ENCODE measurements at places on chromosomes 16 and 17.

GRCh38 chr17:43698678-43699437 is 37.1 kb upstream of the MEOX1 start:
- DNase-seq: no peak

DNA sequence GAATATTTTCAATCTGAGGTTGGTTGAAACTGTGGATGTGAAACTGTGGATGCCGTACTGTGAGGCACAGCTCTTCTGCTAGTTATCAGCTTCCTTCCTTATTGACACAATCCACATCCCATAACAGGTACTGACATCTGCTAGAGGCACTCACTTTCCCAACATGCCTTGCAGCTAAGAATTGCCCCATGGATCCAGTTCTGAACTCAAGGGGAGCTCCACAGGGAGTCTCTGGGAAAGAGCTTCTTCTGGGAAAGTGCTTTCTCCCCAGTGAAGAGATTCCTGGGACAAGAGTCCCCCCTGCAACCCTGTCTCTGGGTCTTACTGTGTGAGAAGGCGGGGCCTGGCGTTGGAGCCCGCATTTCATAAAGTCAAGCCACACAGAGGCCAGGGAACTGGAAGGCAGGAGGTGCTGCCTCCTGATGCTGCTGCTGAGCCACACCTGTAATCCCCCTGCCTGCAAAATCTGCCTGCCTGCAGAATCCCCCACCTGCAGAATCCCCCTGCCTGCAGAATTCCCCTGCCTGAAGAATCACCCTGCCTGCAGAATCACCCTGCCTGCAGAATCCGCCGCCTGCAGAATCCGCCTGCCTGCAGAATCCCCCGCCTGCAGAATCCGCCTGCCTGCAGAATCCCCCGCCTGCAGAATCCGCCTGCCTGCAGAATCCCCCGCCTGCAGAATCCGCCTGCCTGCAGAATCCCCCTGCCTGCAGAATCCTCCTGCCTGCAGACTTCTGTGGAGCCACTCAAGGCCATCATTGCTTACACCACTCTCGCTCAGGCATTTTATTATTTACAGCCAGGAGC is 305.4 kb downstream of the FOXL1 start:
- no peak for DNase-seq

DNA sequence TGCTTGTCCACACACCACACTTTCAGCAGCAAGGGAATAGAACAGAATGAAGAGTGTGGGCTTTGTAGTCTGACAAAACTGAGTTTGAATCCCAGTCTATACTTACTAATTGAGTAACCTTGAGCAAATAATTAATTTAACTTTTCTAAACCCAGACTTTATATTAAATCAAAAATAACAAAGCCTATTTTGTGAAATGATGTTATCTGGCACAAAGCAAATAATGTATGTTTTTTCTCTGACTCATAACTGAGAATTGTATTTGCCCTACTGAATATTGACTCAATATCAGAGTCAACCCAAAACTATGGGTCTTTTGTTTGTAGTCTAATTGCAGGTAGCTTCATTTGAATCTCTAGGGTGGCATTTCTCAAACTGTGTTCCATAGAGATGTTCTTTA is 77.9 kb upstream of the TANC2 start:
- DNase-seq: no peak

GRCh38 chr16:74501484-74502478 is 80.5 kb upstream of the CLEC18B start:
- no peak for DNase-seq

DNA sequence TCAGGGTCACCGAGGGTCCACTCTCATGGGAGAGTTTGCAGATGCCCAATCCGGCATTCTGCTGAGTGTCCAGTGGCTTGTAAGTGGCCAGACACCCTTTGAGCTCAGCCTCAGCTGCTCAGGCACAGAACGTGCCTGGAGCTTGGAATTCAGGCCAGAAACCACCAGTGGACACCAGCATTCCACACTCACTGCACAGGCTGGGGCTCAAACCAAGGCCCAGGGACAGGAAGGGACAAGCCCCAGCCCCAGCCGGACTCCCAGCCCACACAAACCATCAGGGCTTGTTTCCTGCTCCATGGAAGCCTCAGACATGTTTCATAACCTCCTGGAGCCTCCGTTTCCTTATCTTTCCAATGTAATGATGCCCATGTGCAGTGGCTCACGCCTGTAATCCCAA is 5.0 kb upstream of the NPRL3 start:
- no peak for DNase-seq

GRCh38 chr17:44977065-44977464 is 9.0 kb upstream of the C1QL1 start:
- DNase-seq: no peak

GRCh38 chr17:14080847-14081251 is 11.5 kb downstream of the COX10 start:
- no peak for DNase-seq

- peak; percentile 92 for DNase-seq
Measured at GRCh38 chr16:85917959-85918358, 19.0 kb downstream of the IRF8 start.

DNA sequence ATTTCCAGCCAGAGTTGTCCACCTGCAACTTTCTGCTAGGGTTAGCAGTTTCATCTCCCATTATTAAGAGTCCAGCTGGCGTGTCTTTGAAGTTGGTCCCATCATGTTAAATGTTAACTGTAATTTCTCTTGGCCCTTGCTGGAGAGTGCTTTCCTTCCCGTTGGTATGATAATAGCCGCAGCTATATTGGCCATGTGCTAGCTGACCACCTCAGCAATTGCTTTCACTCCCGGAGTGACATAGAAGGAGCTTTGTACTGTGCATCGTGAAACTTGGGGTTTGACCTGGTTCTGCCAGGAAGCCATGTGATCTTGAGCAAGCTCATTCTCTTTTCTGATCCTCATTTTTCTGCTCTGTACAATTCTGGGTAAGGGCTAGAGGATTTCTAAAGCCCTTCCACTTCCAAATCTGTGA is 81.0 kb upstream of the TBX2 start:
- no peak for DNase-seq

DNA sequence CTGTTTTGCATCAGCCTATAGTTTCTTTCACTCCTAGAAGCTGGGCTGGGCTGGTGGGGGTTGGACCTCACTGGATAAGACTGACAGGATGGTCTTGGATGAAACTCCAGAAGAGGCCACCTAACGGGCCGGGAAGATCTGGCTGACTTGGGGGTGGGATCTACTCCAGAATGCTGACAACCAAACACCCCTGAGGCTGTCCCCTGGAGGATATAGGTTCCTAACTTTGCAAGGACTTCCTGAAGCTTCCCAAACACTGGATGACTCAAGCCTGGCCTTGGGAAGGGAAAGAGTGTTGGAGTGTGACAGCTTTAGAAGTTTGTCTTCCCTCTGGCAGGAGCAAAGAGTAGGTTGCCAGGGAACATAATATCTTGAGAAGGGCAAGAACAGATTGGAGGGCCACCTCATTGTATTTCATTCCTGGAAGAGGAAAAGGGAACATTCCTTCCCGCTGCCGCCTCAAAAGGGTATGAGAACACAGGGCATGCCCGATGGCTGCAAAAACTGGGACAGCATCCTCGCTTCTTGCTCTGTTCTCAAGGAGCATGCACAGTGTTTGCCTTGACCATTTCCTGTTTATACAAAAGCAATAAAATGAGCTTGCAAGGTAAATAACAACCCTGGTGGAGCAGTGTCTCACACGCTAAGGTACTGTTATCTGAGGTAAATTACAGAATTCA is 6.8 kb upstream of the CYB5B start:
- peak; percentile 94 for DNase-seq

- DNase-seq: no peak
Measured at GRCh38 chr17:10197721-10198508, 491 bp downstream of the GAS7 start.

GRCh38 chr16:85372627-85373372 is 240.3 kb upstream of the GSE1 start:
- peak; percentile 75 for DNase-seq

DNA sequence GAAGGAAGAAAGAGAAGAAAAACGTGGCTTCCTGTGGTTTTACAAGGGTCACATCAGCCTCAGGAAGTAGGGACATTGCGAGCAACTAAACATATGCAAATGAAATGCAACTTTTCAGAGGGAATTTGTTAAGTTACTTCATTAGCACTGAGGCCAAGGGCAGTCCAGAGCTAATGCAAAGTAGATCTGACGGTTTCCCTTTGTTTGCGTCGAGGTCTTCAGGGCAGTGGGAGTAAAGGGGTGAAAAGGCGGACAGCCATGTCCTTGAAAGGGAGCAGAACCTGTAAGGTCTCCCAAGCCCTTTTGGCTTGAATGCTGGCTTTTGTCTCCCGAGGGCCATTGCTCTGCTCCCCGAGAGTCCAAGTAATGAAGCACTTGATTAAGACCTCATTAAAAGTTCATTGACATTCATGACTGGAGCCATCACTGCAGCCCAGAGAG is 85.0 kb downstream of the PMP22 start:
- no peak for DNase-seq

- peak; percentile 34 for DNase-seq
Measured at GRCh38 chr17:20896153-20896649, 146.6 kb downstream of the USP22 start.

DNA sequence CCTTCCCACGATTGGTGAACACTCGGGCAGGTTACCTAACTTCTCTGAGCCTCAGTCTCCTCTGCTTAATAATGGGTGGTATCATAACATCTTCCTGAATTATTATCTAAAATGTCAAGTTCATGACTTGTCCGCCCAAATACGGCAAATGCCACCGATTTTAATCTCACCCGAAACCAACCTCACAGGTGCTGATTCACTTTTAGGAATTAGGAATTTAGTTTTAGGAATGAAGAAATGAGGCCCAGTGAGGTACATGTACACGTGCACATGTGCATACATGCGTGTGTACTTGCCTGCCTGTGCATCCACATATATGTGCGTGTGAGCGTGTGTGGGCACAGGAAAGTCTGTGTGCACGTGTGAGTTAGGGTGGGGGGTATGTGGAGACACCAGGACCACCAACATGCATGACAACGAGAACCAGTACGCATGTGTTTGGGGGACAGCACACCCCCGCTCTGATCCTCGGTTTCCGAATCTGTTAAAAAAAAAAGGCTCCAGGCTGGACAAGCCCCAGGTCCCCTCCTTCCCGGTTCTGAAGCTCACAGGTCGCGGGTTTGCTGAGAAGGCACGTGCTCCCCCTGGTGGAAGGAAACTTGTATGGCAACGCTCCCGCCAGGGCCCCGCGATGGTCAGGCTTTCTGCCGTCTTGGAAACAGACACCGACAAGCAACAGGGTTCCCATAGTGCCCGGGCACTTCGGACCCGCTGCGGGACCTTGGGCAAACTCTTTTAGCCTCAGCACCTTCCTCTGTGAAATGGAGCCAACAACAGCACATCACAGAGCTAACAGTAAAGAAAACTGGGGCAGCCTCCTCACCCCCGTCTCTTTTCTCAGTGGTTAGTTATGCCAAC is 219.2 kb downstream of the RBFOX3 start:
- DNase-seq: peak; percentile 16

DNA sequence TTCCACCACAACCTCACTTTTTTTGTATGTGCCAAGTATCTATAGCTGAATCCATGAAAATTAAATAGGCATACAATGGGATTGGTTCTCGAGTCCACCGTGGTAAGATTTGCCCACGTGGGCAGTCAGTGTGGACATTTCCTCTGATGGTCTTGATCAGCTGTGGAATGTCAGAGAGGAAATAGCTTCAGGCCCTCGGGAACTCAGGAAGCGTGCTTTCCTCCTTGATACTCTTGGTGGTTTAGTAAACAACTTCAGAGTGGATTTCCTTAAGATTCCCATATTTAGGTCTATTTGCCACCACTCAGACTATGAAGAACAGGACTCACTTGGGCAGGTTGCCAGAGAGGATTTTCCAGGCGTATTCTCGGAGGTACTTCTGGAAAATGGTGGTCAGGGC is 152.5 kb downstream of the VPS53 start:
- no peak for DNase-seq

GRCh38 chr17:80751070-80751945 is 206.7 kb downstream of the RPTOR start:
- no peak for DNase-seq

GRCh38 chr16:82027629-82028064 is 7.4 kb upstream of the HSD17B2 start:
- DNase-seq: peak; percentile 50
